ENCODE measurements at places on chromosomes 5 and 9.

GRCh38 chr5:132751971-132752580 lies 4.8 kb downstream of the CCNI2 start:
- no peak for DNase-seq

DNA sequence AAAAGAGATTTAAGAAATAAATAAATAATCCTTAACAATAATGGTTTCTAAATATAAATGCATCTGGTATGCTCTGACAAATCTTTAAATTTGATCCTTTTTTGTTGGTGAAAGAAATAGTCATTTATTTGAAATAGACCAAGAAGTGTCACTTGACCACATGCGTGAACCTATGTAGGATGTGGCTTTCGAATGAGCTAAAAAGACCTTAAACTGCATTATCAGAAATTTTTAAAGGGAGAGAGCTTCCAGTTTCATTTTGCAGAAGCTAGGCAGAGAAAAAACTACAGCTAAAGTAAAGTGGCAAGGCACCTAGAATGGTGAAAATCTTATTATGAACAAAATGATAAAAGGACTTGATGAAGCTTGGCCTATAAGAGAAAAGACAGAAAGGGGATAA lies 309.2 kb upstream of the EFNA5 start:
- no peak for DNase-seq

DNA sequence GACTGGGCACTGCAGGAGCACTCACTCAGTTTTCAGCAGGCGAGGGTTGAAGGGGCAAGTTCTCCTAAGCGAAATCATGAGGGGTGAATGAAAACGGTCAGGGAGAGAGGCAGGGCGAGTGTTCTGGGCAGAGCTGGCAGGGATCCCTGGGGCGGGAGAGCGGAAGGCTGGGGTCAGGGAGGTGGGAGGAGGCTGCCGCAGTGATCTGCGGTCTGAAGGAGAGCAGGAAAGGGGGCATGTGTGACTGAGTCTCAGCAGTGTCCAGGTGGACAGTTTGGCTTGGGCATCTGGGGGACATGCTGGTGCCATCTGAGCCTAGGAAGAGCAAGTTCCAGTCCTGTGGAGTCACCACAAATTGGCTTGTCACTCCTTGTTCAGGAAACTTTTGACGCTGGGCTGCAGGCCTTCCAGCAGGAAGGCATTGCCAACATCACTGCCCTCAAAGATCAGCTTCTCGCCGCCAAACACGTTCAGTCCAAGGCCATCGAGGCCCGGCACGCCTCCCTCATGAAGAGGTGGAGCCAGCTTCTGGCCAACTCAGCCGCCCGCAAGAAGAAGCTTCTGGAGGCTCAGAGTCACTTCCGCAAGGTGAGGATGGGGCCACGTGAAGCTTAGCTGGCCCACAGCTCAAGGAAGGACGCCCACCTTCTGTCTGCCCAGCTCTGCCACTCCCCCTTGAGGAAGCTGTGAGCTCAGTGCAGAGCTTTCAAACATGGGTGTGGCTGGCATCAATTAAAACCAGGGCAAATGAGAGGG lies 31.1 kb downstream of the DYNC2I2 start:
- no peak for DNase-seq

DNA sequence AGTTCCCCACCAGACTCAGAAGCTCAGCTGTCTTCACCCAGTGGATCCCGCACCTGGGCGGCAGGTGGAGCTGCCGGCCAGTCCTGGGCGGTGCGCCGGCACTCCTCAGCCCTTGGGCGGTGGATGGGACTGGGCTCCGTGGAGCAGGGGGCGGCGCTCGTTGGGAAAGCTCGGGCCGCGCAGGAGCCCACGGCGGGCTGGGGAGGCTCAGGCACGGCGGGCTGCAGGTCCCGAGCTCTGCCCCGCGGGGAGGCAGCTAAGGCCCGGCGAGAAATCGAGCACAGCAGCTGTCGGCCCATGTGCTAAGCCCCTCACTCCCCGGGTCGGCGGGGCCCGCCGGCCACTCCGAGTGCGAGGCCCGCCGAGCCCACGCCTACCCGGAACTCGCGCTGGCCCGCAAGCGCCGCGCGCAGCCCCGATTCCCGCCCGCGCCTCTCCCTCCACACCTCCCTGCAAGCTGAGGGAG lies 560.0 kb downstream of the BRINP1 start:
- no peak for DNase-seq

- DNase-seq: no peak
Measured at GRCh38 chr9:13113751-13114150, 165.7 kb downstream of the MPDZ start.

- DNase-seq: no peak
Measured at GRCh38 chr5:15079566-15079965, 208.0 kb upstream of the ANKH start.

- no peak for DNase-seq
Measured at GRCh38 chr5:146025681-146026080, 79.7 kb downstream of the PLAC8L1 start.

GRCh38 chr5:159777049-159777660 lies 139.1 kb upstream of the ADRA1B start:
- DNase-seq: no peak

- no peak for DNase-seq
Measured at GRCh38 chr5:60196385-60197113, 303.0 kb upstream of the PDE4D start.

DNA sequence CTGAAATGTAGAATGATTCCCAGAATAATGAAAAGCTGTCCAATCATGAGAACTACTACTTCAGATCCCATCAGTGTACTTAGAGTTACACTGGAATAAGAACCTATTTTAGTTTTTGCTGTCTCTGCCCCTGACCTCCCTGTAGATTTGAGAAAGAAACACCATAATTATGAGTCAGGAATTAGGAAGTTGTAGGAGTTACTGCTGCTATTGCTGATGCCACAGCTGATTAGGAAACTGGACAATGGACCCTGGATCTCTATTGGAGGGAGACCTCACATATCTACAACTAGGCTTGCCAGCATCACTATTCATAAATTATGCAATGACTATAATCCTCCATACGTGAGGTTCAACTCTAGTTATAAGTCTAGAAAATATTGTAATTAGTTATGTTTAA lies 48.8 kb upstream of the EDIL3 start:
- no peak for DNase-seq

DNA sequence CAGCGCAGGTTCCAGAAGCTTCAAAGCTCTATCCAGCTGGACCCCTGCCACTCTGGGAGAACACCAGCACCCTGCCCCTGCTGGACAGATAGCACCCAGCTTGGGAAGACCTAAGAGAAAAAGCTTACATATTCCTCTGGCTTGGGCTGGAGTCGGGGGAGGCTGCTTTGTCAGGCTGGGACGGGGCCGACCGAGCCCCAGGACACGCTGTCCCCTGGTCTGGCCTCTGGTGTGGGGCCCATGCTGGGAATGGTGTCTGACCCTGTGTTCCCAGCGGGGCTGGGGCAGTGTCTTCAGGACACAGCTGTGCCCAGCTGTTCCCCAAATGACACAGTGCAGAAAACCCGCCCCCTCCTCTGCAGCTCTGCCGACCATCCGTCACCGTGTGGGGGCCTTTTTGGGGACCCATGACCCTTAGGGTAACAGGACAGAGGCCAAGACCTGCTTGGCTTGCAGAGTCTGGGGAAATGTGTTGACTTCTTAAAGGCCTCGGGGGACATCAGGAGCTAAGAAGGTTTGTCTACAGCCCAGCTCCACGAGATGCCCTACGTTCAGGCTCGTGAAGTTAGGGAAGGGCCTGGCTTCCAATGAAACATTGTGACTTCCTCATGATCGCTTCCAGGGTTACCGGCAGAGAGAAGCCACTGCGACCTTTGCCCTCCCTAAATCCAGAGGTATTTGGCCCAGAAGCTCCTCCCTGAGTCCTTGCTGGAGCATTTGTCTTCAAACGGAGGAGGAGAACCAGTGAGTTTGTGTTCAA lies 20.4 kb upstream of the SLC2A6 start:
- no peak for DNase-seq

DNA sequence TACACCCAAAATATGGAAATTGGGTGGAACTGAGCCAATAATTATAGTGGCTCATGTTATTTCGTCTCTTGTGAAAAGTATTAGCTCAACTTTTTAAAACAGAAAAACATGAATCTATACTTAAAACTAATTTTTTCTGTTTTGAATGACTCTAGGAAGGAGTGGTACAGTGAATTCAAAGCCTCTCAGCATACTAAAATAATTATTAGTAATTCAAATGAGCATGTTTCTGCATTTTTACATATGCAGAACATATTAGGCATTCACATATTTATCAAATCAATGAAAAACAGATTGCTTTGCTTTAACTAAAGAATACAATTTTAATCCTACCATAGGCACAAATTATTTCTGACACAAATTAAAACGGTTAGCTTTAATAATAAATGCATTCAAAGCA lies 54.3 kb downstream of the CSNK1A1 start:
- no peak for DNase-seq

GRCh38 chr9:115213818-115214334 lies 95.9 kb upstream of the TNC start:
- no peak for DNase-seq

- no peak for DNase-seq
Measured at GRCh38 chr9:97412626-97413385, 910 bp downstream of the TDRD7 start.
